HCT116 (cell line): ENCODE measurements at places on chromosomes 12 and 14.
A peak's percentile ranks its signal among the peaks of the same experiment; 100 is the strongest.

DNA sequence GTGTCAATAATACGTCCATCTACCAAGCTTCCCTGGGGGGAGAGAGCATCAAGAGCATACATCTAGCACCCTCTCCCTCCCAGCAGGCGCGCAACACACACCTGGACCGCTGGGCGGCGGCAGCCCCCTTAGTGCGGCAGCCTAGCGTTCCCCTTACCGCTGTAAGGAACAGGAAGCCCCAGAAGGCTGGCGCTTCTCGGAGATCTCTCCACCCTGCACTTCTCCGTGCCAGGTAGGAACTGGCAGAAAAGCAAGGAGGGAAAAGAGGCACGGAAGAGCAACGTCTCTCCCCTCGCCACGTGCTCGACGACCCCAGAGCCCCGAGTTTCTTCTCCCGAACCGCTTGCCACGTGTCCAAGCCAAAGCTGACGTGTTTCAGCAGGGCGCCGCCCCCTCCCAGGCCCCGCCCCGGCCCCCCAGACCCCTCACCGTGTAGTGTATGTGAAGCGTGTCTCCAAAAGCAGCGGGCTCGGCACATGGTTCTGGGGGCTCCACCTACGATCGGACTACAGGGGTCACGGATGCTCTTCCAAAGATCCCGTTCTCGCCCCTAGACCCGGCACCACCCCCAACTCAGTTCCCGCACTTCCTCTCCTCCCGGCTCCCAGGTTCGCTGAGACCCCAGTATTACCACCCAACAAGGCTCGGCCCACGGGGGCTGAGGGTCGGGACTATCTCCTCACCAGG is 532 bp downstream of the FKBP11 start:
- H3K36me3 ChIP-seq = peaks cover 12% of the 10 kb centered on the region; the same call in 1 of the 2 replicates
- no peak for DNase-seq
- no peaks in the 10 kb centered on the region for H3K4me1 ChIP-seq
- no peak overlapping the region for H3K4me3 ChIP-seq

DNA sequence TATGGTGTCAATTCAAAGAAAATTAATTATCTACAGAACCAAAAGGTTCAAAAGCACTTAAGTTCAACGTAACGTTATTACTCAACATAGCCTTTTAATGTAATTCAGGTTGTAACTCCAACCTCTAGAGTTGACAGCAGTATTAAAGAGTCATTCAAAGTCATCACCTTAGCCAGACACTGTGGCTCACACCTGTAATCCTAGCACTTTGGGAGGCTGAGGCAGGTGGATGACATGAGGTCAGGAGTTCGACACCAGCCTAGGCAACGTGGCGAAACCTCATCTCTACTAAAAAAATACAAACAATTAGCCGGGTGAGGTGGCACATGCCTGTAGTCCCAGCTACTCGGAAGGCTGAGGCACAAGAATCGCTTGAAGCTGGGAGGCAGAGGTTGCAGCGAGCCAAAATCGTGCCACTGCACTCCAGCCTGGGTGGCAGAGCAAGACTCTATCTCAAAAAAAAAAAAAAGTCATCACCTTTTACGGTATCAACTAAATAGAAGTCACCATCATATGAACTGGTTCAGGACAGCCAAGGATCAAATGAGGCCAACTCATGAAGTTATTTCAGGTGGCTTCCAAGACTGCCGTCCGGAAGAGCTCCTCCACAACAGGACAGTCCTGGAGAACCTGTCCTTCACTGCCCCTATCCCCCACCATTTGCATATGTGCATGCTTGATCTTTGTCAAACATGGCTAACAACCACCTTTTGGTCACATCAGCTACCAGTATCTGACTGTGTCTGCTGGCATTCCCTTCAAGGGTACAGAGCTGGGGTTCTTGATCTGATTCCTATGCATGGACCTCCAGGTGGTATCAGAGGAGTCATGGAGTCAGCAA is 4.2 kb downstream of the PPTC7 start:
- H3K4me1 ChIP-seq = peaks cover 41% of the 10 kb centered on the region
- DNase-seq = peak; percentile 88
- no peaks in the 10 kb centered on the region for H3K27me3 ChIP-seq
- peak overlapping the region; percentile 23 for H3K4me3 ChIP-seq
- no peaks in the 10 kb centered on the region for H3K36me3 ChIP-seq

DNA sequence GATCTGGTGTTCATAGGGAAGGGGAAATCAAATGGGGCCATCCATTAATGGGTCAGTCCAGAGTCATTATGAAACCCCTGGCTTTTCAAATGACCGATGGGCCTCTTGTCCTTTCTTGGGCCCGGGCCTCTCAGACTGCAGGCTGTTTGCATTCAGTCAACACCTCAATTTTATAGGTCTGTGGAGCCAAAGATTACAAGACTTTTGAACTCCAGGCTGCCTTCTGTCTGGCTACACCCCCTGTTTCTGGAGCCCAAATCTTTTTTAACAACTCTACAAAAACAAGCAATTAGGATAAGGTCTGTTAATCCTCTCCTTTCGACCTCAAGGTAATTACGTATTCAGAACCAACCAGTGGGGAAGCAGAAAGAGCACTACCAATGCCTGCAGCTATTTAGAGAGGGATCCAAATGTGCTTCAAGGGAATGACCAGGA is 35.6 kb downstream of the DUSP6 start:
- H3K27ac ChIP-seq = no peak overlapping the region
- H3K27me3 ChIP-seq = no peaks in the 10 kb centered on the region
- DNase-seq = no peak
- no peaks in the 10 kb centered on the region for H3K4me1 ChIP-seq
- H3K4me3 ChIP-seq = no peak overlapping the region

DNA sequence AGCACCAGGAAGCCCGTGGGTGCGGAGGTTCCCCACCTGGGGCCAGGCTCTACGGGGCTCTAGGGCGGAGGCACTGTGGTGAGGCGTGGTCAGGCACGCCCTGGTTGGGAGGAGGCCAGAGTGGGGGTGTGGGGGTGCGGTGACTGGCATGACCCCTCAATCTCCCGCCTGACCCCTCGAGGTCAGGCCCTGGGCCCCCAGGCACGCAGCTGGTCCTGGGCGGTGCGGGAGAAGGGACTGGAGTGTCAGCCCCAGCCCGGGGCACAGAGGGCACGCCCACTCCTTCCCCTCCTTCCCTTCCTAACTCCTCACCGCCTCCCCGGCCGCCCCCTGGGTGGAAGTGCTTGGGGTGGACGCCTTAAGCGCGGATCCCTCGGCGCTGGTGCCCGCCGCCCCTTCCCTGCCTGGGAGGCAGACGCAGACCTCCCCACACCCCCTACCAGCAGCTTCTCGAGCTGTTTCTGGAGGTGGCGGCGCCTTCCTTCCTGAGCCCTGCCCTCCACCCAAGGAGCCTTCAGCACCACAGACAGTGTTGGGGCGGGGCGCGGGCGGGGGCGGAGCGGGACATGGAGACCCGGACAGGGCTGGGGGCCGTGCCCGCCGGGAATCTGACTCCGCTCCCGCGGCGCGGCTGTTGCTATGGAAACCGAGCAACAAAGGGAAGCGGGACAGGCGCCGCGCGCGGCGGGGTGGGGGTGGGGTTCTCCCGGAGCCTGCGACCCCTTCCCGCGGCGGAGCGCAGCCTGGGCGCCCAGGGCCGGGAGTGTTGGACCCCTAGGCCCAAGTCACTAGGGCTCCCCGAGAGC is 741 bp upstream of the CRIP2 start:
- DNase-seq = peak; percentile 66
- peak overlapping the region; percentile 43 for H3K4me3 ChIP-seq
- peaks cover 27% of the 10 kb centered on the region for H3K4me1 ChIP-seq
- no peaks in the 10 kb centered on the region for H3K36me3 ChIP-seq
- no peaks in the 10 kb centered on the region for H3K27me3 ChIP-seq

- H3K4me3 ChIP-seq = no peak overlapping the region
- H3K27ac ChIP-seq = no peak overlapping the region
- H3K27me3 ChIP-seq = no peaks in the 10 kb centered on the region
Measured at GRCh38 chr14:73312687-73313086, 75.4 kb downstream of the PAPLN start.

- H3K4me3 ChIP-seq = no peak overlapping the region
- DNase-seq = no peak
- H3K27ac ChIP-seq = no peak overlapping the region
- H3K4me1 ChIP-seq = no peaks in the 10 kb centered on the region
Measured at GRCh38 chr12:109734219-109735000, 20.8 kb downstream of the FAM222A start.

DNA sequence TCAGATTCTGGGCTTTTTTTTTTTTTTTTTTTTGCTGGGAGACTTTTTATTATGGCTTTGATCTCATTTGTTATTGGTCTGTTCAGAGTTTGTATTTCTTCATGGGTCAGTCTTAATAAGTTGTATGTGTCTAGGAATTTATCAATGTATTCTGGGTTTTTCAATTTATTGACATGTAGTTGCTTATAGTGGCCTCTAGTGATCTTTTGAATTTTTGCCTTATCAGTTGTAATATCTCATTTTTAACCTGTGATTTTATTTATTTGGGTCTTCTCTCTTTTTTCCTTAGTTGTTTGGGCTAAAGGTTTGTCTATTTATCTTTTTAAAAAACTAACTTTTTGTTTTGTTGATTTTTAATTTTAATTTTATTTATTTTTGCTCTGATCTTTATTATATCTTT is 45.5 kb downstream of the NAA30 start:
- H3K4me1 ChIP-seq = no peaks in the 10 kb centered on the region
- H3K27ac ChIP-seq = no peak overlapping the region
- no peaks in the 10 kb centered on the region for H3K36me3 ChIP-seq

GRCh38 chr12:32084017-32084688 is 22.5 kb upstream of the BICD1 start:
- no peak overlapping the region for H3K27ac ChIP-seq
- H3K4me3 ChIP-seq = no peak overlapping the region
- no peaks in the 10 kb centered on the region for H3K4me1 ChIP-seq
- H3K36me3 ChIP-seq = no peaks in the 10 kb centered on the region
- no peaks in the 10 kb centered on the region for H3K27me3 ChIP-seq
- DNase-seq = no peak

DNA sequence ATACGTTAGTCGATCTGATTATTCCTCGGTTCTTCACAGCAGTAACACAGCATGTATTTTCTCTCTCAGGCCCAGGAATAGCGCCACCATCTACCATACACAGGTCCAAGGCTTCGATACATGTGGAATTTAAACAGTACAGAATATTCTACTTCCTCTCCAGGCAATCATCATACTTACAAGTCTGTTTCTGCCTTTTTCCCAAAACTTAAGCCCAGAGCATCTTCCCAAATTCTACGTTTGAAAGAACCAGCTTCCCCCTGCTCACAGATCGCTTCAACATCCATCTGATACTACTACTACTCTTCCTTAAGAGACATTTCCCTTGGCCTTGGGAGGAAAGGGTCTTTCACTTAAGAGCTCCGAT is 626 bp downstream of the TXNDC16 start:
- H3K4me3 ChIP-seq = peak overlapping the region; percentile 66
- no peaks in the 10 kb centered on the region for H3K27me3 ChIP-seq
- no peaks in the 10 kb centered on the region for H3K36me3 ChIP-seq

GRCh38 chr12:104399740-104400612 is 56.8 kb upstream of the CHST11 start:
- no peak overlapping the region for H3K4me3 ChIP-seq
- no peak for DNase-seq
- H3K36me3 ChIP-seq = no peaks in the 10 kb centered on the region
- no peaks in the 10 kb centered on the region for H3K27me3 ChIP-seq
- H3K27ac ChIP-seq = no peak overlapping the region
- H3K4me1 ChIP-seq = no peaks in the 10 kb centered on the region

- H3K27me3 ChIP-seq = no peaks in the 10 kb centered on the region
- H3K36me3 ChIP-seq = no peaks in the 10 kb centered on the region
- H3K27ac ChIP-seq = no peak overlapping the region
- H3K4me1 ChIP-seq = no peaks in the 10 kb centered on the region
Measured at GRCh38 chr14:80434574-80435321, 223.4 kb upstream of the DIO2 start.

GRCh38 chr14:102362084-102362483 is 606 bp downstream of the CINP start:
- H3K4me1 ChIP-seq = peaks cover 11% of the 10 kb centered on the region
- peak overlapping the region; percentile 68 for H3K4me3 ChIP-seq
- peak overlapping the region; percentile 39; the same call in 1 of the 2 replicates for H3K27ac ChIP-seq

DNA sequence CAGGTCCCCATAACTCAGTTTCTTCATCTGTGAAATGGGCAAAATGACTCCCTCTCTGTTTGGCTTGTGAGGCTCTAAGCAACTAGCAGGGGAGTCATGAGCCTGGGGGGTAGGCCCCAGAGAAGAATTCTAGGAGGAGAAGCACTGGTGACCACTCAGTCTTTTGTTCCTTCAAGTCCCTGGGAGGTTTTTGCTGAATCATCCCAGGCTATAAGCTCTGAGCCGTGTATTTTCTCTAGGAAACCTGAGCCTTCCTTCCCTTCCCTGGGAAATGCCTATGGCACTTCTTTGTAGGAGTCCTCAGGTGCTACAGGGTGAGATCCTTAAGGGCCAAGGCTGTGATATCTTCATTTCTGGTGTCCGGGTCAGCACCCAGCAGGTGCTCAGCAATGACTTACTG is 4.5 kb downstream of the RPH3A start:
- H3K4me3 ChIP-seq = no peak overlapping the region
- no peak overlapping the region for H3K27ac ChIP-seq
- peaks cover 58% of the 10 kb centered on the region for H3K27me3 ChIP-seq
- no peaks in the 10 kb centered on the region for H3K36me3 ChIP-seq

- H3K4me3 ChIP-seq = no peak overlapping the region
- H3K36me3 ChIP-seq = no peaks in the 10 kb centered on the region
- H3K27ac ChIP-seq = no peak overlapping the region
- H3K27me3 ChIP-seq = no peaks in the 10 kb centered on the region
- DNase-seq = peak; percentile 44
- peaks cover 25% of the 10 kb centered on the region for H3K4me1 ChIP-seq
Measured at GRCh38 chr14:69039288-69039628, 60.2 kb upstream of the ACTN1 start.

DNA sequence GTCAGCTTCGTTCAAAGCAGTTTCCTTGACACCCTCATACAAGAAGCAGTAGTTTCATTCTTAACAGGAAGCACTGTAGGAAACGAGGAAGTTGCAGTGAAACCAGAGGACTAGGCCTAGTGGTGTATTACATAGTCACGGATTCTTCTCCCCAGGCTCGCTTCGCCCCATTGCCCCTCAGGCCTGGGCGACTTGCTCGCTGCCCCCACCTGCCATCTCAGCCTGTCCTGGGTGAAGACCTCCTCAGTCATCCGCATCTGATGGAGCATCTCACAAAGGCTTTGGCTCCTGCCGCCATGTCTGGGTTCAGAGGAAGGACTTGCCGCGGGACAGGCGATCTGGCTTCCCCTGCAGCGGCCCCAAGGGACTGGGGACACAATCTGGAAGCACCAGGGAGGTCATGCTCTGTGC is 93.5 kb downstream of the LMNTD1 start:
- peak overlapping the region; percentile 79; the same call in 1 of the 2 replicates for H3K27ac ChIP-seq
- H3K27me3 ChIP-seq = no peaks in the 10 kb centered on the region
- no peak overlapping the region for H3K4me3 ChIP-seq
- no peak for DNase-seq
- no peaks in the 10 kb centered on the region for H3K36me3 ChIP-seq
